Activated CD4-positive, alpha-beta T cell treated with anti-CD3 and anti-CD28 coated beads for 36 hours (primary cell): ENCODE measurements at places on chromosomes 7 and 10.
A peak's percentile ranks its signal among the peaks of the same experiment; 100 is the strongest.

GRCh38 chr10:24822590-24822989 lies 98.9 kb upstream of the ARHGAP21 start:
- DNase-seq = peak; percentile 57

DNA sequence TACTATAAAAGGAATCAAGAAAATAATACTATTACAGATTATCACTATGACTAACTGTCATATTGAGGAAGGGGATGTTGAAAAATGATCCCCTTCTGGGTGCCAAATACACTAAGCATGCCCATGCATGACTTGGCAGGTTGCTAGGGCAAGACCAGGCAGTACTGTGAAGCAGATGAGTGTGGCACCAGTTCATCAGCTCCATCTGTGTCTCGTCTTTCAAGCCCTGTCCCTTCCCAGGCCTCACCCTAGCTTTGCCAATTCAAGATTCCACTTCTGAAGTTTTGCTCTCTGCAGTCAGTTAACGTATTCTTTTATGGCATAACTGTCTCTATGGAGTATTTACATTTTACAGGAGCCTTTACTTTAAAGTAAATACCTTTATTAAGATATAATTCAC lies 135.6 kb upstream of the HPS1 start:
- no peak for DNase-seq

- DNase-seq = no peak
Observed at GRCh38 chr7:17988141-17988540, 39.5 kb downstream of the PRPS1L1 start.

- DNase-seq = peak; percentile 84
Observed at GRCh38 chr10:87818505-87819288, 671 bp upstream of the ATAD1 start.

- DNase-seq = no peak
Observed at GRCh38 chr10:98419469-98420261, 4.7 kb upstream of the PYROXD2 start.

DNA sequence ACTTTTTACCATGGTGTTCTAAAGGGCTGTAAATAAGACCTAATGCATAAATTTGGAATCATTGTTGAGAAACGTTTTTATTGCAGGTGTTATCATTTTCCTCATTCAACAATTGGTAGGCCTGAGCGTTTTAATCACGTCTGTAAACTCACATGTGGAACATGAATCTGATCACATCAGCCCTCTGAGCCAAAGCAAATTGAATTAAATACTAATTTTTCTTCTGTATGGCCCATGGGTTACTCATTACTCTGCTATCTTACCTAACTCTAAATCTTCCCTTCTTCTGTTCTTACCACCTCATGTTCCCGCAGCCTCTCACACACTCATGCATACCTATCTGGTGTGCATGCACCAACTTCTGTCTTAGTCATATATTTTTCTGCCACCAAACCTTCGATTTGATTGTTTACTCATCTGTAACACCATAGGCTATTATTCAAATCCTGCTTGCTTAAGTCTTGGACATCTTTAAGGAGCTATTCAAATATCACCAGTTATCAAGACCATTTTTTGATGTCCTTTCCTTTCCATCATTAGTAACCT lies 82.3 kb downstream of the NXPH1 start:
- DNase-seq = no peak

DNA sequence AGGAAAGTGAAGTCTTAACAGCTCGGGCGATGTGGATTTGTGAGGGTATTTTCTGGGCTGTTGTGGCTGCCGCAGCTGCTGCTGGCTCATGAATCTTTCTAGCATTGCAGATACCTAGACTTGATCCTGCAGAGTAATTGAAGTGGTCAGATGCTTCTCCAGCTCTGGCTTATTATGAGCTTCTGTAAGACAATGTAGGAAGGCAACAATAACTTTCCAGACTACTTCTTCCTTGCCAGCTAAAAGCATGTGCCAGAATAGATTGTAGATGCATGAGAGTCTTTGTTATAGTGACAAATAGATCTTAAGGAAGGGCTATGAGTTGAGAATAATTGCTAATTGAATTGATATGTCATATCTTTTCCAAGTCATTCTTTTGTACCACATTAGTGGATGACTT lies 461.4 kb upstream of the POT1 start:
- no peak for DNase-seq

DNA sequence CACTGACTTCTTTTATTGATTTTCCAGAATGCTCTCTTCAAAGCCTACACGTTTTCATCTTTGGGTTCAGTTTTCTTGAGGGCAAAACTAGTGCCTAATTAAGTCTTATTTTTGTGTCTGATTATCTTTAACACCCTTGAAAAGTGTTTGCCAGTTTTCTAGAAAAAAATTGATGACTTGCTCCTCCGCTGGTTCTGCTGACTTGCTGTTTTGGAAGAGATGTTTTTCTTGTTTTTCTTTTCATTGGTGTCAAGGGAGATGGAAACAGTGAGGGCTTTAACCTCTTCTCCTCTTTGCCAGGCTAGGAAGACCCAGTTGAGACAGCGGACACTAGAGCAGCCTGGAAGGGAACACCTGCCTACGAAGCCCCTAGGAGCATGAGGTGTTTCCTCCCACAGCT lies 123.7 kb upstream of the EEPD1 start:
- DNase-seq = no peak

GRCh38 chr7:36119005-36119706 lies 33.9 kb upstream of the EEPD1 start:
- no peak for DNase-seq

DNA sequence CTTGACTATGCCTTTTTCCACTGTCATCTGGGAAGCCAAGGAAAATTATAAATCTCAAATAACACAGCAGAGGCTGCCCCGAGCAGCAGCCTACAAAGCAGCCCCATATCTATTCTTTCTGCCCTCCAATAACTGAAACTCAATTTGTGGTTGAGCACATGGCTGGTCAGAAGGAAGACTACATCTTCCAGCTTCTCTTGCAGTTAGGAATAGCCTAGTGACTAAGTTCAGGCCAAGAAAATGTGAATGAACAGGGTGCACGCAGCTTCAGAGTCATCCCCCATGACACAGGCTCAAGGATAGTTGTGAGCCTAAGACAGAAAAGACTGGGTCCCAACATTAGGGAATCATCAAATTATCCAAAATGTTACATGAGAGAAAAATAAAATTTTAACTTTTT lies 42.3 kb downstream of the CHCHD3 start:
- DNase-seq = no peak

DNA sequence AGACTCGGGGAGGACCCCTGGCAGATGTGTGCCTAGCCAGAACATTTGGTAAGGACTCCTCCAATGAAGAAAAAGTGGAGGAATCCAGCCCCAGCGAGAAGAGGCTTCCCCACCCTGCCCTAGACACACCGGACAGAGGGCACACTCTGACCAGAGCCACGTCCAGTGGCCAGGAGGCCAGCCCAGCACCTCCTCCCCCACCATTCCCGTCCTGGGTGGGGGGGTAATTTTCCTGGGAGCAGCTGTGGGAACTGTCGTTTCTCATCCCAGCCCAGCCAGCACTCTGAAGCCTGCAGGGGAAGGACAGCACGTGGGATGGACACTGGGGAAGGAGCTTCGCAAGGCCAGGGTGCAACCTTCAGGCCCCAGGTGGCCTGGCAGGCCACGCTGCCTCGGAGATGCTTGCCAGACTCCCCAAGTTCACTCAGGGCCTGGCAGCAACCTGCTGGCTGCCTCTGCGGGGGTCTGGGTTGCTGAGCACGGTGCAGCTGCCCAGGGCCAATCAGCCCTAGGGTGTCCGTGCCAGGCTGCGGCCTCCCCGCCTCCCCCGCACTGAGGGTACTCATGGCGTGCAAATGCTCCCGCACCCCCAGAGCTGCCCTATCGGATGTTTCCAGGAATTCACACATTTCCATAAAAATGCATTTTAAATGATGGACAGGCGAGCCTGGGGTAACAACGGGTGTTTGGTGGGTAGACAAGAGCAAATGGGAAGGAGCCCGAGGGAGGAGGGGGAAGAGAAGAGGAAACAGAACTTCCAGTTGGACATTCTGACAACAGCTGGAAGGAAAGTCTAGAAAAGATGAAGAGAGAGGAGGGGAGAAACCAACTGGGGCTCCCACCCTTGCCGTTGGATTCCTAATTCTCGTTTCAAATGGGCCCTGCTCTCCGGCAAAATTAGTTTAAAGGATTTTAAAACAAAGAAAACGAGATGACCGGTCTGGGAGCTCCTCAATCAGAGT lies 1.9 kb upstream of the EN2 start:
- no peak for DNase-seq
